ENCODE measurements at places on chromosomes 5 and 9.
A peak's percentile ranks its signal among the peaks of the same experiment; 100 is the strongest.

GRCh38 chr9:13179257-13179656 is 100.2 kb downstream of the MPDZ start:
- DNase-seq, result no peak

DNA sequence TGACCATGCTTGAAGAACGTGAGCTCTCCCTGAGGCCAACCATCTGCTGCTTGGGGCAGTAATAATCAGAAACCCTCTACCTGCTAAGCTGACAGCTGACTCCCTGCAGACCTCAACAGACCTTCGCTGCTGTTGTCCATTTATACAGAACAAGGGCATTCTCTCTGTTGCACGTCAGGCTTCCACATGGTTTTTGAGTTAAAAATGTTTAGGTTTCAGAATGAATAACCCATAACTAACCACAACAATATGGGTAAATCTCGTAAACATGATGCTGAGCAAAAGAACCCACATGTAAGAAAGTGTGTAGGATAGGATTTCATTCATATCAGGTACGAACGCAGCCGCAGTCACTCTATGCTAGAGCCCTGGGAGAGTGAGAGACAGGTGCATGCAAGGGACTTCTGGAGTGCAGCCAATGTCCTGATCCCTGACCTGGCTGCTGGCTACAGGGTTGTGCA is 348.5 kb downstream of the MED10 start:
- DNase-seq, result no peak

GRCh38 chr5:26719803-26720202 is 318.6 kb downstream of the CDH9 start:
- no peak for DNase-seq

DNA sequence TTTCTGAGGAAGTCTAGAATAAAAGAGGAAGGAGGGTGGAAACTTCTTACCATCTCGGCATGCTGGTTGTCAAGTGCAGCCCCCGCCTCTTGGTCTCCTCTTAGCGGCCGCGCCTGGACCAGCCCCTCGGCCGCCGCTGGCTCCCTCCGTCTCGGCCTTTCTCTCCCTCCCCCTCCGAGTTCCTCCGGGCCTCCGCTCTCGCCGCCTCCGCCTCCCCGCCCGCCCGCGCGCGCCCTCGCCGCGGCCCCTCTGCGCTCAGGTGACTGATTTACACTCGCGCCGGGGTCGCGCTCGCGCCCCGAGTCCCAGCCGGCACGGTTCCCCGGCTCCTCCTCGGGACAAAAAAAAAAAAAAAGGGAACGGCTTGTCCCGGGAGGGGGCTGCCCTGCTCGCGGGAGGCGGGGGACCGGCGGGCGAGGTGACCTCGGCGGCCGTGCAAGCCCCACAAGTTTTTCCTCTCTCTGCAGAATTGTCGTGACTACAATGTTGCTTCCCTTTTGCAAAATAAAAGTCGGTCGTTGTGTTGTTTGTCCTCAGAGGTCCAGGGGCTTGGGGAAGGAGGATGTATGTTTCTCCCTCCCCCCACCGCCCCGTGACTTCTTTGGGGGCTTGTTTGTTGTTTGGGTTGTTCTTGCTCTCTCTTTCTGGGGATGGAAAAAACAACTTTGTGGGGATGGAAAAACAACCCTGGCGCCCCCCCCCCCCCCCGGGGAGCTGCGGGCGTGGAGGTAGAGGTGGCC is at the start of gene BNC2:
Gene BNC2, minus strand, starts transcription at position 75 of the 740 bp plus-strand sequence. Its CDS starts 22 bp downstream, at position 53.
- no peak for DNase-seq

DNA sequence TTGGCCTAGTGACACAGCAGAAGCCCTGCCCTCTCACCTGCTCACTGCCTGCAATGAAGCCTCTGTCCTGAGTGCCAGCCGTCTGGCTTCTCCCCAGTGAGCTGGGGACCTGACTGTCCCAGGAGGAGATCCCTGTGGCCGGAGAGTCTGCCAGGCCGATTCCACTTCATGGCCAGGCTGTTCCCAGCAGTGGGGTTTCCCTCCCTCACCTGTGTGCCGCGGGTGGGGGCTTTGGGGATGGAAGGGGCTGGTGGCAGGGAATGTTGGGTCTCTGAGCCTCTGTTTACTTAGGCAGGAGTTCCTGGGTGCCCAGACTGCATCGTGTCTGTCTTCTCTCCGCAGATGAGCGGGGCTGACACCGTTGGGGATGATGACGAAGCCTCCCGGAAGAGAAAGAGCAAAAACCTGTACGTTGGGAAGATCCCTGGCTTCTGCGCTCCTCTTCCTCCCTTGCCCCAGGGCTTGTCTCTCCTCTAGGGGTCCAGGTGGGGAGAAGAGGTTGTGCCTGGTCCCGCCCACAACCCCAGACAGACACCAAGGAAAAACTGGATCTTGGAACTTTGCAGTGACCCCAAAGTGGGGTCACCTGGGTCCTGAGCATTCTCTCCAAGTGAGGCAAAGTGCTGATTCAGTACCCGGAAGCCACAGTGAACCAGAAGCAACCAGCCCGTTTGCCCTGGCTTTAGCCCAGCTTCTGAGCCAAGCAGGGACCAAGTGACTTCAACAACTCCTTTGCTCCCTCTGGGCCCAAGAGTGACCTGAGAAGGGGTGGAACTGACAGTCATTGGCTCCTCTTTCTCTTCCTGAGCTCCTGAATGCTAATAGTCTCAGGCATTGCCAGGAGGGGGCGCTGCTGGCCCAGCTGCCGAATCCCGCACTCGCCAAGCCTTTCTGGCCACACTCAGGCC is 127.7 kb downstream of the RGS3 start:
- peak; percentile 45 for DNase-seq

DNA sequence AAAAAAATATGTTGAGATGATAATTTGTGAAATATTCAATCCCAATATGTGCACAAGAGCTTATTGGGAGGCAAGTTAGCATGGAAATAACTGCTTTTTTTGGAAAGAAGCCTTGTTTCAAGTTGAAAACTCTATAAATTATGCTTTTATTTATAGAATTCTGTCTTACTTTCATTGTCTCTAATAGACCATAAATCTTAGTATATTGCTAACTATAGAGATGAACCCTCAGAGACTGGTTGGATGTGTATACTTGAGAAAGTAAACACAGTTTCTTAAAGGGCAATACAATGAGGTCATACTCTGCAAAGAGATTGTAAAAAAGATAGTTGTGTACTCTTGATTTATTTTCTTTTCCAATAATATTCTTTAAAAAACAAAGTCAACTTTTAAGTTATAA is 530.3 kb downstream of the SPATA31D1 start:
- DNase-seq, result no peak

- DNase-seq, result no peak
These were observed 36.7 kb upstream of the MAP1B start for GRCh38 chr5:72070529-72070928.

DNA sequence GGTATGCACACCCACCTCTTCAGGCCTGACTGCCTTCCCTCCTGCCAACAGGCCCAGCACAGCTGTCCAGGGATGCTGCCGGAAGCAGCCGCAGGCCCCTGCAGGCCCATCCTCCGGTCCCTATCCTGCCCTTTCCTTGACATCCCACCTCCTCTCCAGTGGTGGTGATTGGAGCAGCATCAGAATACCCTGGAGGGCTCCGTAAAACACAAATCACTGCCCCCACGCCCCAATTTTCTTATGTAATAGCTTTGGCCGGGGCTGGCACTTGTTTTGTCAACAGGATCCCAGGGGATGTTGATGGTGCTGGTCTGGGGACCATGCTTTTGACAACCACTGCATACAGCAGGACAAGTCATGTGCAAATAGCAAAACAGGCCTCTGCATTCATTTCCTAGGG is 274.5 kb downstream of the GADD45G start:
- DNase-seq, result no peak

- DNase-seq, result peak; percentile 65
These were observed 110.4 kb upstream of the NR5A1 start for GRCh38 chr9:124617477-124618141.

DNA sequence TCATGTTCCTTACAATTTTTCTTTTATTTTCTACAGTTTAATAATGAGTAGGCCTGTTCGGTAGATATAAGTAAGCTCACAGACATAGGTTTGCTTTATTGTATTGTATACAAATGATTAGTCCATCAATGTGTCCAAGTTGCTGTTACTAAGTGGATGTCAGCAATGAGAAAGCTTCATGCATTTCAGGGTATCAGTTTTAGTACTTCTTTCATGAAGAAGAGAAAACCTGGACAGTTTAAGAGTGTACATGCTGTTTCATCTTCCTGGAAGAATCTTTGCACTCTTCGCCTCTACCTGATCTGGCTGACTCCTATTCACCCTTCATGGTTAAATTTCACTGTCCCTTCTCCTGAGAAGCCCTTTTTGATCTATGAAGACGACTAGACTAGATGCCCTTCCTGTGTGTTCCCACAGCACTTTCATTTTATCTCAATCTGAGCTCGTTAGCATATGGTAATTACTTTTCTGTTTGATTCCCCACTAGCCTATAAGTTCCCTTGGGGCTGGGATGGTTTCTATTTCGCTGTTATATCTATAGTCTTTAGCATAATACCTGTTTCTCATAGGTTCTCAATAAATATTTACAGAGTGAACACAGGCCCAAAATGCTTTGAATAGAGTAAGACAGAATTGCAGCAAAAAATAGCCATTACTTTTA is 70.7 kb downstream of the CETN3 start:
- no peak for DNase-seq

DNA sequence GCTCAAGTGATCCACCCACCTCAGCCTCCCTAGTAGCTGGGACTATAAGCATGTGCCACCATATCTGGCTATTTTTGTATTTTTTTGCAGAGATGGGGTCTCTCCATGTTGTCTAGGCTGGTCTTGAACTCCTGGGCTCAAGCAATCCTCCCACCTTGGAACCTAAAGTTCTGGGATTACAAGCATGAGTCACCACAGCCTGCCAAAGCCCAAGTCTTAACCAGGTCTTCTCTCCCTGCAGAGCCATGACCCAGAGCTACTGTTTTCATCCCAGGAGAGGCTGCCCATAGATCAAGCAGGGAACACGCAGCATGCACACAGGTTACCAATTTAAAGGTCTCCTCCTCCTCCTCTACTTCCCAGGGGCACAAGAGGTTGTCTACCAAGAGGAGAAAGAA is 29.7 kb downstream of the PCDHGC5 start:
- DNase-seq, result no peak

DNA sequence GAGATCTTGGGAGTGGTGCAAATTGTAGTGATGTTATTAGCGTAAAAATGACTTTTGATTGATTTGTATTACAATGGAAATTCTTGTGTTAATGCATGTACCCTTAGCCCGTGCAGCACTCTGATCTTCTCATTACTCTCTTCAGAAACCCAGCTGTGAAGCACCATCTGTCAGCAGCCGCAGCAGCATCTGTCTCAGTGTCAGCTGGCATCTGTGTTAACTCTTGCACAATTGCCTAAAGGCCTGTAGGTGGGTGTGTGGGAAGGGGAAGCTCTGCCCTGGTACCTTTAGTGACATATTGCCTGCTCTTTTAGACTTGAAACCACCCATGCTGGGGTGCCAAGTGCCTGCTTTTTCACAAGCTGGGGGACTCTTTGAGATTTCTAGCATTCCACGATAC is 101.3 kb downstream of the FBXL7 start:
- no peak for DNase-seq

GRCh38 chr9:133632806-133633680 is 3.1 kb upstream of the DBH start:
- no peak for DNase-seq

DNA sequence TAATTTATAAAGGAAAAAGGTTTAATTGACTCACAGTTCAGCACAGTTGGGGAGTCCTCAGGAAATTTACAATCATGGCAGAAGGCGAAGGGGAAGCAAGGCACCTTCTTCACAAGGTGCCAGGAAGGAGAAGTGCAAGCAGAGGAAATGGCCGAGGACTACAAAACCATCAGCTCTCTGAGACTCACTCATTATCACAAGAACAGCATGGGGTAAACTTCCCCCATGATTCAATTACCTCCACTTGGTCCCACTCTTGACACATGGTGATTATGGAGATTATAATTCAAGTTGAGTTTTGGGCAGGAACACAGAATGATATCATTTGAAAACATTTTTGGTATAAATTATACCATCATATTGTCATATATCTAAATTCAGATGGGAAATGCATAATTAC is 934.7 kb downstream of the CDH12 start:
- no peak for DNase-seq

DNA sequence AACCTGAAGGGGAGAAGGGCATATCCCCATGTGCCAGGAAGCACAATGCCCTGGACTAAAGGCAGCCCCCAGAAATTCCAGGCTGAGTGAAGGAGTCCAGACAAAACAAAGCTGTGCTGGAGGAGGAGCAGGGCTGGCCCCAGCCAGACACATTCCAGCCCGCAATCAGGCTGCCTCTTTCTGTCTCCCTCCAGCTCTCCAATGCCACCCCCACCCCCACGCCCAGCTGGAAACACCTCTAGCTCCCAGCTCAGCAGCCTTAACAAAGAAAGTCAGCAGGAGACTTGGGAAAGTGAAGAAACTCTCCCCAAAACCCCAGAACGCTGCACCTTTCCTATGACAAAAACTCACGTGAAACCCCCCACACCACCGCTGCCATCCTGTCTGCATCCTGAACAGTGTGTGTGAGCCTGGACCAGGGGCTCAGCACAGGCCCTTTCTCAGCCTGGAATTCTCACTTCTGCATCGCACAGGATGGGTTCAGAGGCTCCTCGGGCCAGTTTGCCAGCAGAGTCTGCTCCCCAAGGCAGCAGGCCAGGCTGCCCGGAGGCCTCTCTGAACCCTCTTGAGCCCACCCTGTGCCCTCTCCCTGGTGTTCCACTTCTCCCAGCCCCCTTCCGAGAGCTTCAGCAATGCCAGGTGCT is 96.2 kb upstream of the ICE1 start:
- DNase-seq, result no peak

GRCh38 chr5:65163698-65164097 is 318.0 kb downstream of the ADAMTS6 start:
- DNase-seq, result no peak

DNA sequence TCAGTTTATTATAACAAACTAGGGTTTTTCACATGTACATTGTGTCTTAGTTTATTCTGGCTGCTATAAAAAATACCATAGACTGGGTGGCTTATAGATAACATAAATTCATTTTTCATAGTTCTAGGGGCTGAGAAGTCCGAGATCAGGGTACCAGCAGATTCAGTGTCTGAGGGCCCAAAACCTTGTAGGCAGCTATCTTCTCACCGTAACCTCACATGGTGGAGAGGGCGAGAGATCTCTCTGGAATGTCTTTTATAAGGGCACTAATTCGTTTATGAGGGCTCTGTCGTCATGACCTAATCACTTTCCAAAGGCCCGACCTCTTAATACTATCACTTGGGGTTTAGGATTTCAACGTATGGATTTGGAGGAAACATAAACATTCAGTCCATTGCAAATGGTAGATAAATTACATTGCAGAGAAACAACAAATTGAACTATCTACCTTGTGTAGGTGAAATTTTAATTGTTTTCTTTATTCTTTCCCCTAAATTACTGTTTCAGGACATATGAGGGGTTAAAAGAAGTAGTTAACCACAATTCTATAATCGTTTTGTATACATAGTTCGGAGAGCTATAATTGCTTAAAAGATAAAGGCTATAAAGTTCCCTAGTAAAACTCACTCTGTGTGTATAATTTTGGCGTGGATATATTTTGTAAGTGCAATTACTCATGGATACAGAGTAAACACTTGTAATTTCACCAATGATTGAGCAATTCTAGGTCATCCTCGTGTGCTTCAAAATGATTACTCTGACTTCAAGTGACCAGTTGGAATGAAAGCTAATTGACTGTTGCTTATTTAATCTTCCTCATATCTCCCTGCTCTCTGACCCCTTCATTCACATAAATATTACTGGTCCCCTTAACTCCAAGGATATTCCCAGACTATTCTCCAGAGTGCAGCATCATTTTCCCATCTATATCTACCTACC is 247.5 kb upstream of the TMEM161B start:
- DNase-seq, result no peak
